ENCODE measurements at places on chromosomes 1 and 21.

DNA sequence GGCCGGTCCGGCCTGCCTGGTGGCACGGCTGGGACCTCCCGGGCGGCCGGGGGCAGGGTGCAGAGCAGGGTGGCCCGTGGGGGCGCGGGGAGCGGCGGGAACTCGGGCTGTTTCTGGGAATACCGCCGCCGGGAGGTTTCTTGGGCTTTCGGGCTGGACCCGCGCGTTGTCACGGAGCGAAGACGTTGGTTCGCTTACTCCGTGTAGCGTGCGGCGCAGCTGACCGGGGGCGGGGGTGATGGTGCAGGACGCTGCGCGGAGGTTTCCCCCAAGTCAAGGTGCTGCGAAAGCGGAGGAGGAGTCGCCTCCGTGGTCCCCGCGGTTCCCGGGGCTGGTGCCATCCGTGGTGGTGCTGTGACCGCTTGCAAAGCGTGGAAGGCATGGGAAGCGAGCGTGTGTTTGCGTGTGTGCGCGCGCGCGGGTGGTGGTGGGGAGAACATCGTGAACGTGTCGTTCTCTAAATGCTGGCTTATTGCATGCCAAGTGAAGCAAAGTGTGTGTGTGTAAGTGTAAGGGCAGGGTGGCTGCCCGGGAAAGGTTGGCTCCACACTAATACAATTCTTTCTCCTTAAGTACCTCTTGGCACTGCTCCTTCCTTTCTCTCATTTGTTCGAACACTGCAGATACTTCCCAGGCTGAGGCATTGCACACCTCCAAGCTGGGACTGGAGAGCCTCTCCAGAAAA is 1.1 kb downstream of the RYR2 start:
- no peak for DNase-seq

- DNase-seq = no peak
Observed at GRCh38 chr1:51506537-51506936, 12.5 kb downstream of the EPS15 start.

- DNase-seq = no peak
Observed at GRCh38 chr1:165903672-165904071, 76.3 kb downstream of the UCK2 start.

DNA sequence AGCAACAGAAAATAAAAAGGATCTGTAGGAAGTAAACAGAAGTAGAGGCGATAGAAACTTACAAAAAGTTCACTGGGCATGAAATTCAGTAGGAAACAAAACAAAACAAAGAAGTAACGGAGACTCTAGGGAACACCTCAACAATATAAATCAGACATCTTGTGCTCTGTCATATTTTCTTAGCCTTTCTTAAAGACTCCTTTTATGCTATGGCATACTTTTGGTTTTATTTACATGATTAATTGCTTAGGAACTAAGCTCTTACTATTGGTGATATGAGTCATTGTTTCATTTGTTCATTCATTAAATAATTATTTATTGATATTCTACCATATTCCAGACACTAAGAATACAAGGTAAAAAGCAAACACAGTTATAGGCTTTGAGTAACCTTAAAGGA is 126.6 kb downstream of the KCNT2 start:
- DNase-seq = no peak

GRCh38 chr1:190244406-190244805 is 233.3 kb downstream of the BRINP3 start:
- DNase-seq = no peak

GRCh38 chr1:240820816-240821215 is 208.9 kb upstream of the GREM2 start:
- DNase-seq = no peak

GRCh38 chr1:71101839-71102376 is 21.1 kb upstream of the ZRANB2 start:
- DNase-seq = no peak

DNA sequence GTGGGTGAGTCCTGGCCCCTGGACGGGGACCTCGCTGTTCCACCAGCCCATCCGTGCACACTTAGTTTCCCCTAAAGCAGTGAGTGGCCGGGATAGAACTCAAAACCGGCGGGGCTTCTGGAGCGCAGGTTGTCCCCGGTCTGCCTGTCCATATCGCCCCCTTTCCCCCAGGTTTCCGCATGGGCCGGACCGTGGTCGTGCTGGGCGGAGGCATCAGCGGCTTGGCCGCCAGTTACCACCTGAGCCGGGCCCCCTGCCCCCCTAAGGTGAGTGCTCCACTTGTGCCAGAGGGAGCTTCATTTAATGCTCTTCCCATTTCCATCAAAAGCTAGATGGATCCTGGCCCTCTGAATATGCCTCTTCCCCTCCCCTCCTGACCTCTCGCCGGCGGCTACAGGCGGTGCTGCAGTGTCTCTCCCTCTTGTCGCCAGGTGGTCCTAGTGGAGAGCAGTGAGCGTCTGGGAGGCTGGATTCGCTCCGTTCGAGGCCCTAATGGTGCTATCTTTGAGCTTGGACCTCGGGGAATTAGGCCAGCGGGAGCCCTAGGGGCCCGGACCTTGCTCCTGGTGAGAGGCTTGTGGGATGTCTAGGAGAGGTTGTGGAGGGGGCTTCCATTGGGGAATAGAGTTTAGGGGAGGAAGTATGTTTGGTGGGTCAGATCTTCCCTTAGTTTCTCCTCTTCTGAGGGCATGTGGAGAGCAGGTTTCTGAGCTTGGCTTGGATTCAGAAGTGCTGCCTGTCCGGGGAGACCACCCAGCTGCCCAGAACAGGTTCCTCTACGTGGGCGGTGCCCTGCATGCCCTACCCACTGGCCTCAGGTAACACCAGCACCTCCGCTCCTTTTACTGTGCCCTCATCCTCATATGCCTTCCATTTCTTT is 683 bp downstream of the PPOX start:
- no peak for DNase-seq

DNA sequence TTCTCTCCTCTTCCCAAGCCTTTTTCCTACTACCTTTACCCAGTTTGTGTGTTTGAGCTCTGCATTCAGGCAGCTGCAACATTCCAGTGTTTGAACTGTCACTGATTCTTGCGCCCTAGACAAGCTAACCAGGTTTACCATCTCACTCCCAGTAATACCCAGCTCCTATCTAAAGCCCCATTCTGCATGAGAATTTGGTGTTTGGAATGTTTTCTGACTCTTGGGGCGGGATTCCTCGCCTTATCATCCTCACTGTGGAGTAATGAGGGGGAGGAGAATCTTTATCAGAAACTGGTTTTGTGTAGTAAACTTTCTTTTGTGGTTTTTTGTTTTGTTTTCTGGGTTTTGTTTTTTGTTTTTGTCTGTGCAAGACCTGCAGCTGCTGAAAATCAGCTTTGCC is 36.5 kb downstream of the NCF2 start:
- no peak for DNase-seq

DNA sequence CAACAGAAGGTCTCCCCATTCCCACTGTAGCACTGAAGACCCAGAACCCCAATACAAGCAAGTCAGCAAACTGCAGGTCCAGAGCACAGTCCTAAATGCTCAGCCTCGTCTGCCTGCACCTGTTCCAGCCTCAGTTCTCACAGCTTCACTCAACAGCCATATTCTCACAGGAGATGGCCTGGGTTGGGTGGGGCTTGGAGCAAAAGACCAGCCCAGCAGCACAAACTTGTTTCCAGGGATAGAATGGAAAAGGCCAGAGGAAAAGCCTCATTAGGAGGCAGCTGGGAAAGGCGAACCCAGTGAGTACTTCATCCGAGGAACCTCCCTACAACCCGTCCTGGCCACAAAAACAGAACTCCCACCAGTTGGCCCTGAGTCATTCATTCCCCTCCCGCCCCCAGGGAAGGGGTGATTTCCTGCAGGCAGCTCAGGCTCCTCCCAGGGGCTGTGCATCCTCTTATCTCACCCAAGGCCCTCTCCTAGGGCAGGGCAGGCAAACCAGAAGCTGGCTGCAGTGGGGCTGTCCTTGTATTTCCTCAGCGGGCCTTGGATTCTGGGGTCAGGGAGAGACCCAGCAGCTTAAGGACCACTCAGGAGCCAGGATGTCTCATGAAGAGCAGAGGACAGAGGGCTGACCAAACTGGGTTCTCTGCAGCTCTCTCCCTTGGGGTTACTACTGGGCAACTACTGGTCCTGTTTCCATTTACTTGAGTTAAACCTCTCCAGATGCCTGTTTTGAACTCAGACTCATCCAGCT is 7.4 kb upstream of the MPL start:
- peak; percentile 62 for DNase-seq

- no peak for DNase-seq
Observed at GRCh38 chr1:21239221-21239620, 51.0 kb downstream of the ECE1 start.

DNA sequence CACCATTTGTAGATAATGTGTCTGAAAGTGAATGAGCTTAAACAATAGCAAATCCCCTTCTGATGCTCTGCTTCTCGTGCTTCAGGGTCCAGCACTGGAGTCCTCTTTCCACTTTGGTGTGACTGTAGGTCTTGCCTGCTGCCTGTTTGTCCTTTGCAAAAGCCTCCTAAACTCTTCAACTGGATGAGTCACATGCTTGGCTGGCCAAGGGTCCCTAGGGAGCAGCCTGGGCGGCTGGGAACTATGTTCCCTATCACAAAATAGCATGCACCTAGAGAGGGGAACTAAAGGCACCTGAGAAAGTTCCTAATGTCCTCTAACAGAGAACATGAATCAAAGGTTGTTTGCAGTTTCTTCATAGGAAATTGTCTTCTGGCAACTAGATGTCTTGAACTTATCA is 607.2 kb upstream of the PLXNA2 start:
- no peak for DNase-seq
